Thoracic aorta (tissue), 2 donors: ENCODE measurements at places on chromosomes 13 and 19. TPM values are rescaled to one million over a fixed set of nuclear protein-coding genes. Genes with fewer than 3 reads are reported as not detected.

DNA sequence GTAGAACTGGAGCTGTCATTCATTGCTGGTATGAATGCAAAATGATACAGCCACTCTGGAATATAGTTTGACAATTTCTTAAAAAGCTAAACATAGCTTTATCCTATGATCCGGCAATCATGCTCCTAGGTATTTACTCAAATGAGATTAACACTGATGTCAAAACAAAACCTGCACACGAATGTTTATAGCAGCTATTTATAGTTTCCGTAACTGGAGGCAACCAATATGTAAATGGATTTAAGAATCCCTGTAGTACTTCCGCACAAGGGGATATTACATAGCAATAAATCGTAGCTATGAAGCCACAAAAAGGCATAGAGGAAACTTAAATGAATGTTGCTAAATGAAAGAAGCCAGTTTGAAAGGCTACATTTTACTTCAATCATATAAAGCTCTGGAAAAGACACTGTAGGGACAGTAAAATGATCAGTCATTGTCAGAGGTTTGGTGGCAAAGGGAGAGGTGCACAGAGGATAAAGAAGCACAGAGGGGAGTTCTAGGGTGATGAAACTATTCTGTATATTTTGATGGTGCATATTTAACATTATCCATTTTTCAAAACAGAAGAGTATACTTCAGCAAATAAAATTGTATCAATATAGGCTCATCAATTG lies 1893.0 kb upstream of the PCDH20 start:
- H3K27me3 ChIP-seq = no peaks in the 10 kb centered on the region
- H3K4me1 ChIP-seq = no peaks in the 10 kb centered on the region
- no peak overlapping the region for H3K27ac ChIP-seq
- DNase-seq = no peak
- no peak overlapping the region for H3K4me3 ChIP-seq

GRCh38 chr19:39223703-39224279 lies 19.7 kb upstream of the SYCN start:
- H3K4me1 ChIP-seq = no peaks in the 10 kb centered on the region
- H3K36me3 ChIP-seq = no peaks in the 10 kb centered on the region
- no peaks in the 10 kb centered on the region for H3K27me3 ChIP-seq
- no peak for DNase-seq
- no peak overlapping the region for H3K27ac ChIP-seq

GRCh38 chr13:74142257-74142656 lies 8.1 kb upstream of the KLF12 start:
- no peaks in the 10 kb centered on the region for H3K4me1 ChIP-seq
- H3K27ac ChIP-seq = no peak overlapping the region
- no peak for DNase-seq
- no peak overlapping the region for H3K4me3 ChIP-seq
- H3K27me3 ChIP-seq = no peaks in the 10 kb centered on the region

DNA sequence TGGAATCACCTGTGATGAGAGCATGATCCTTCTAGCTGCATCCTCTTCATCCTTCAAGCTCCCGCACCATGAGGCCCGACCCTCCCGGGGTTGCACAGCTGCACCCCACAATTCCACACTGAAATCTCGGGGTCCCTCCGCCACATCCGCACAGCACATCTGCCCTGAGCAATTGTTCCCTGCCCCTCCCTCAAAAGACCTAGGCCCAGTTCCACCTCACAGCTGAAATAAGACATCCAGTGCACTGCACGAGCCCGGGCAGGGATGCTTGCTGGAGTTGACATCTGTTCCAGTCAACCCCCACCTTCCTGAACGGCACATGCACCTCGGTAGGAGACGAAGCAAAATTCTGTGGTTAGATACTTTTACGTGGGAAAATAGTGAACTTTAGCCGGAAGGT lies 14.7 kb upstream of the SOX1 start:
- no peak overlapping the region for H3K4me3 ChIP-seq
- H3K4me1 ChIP-seq = peaks cover 24% of the 10 kb centered on the region
- no peaks in the 10 kb centered on the region for H3K36me3 ChIP-seq
- DNase-seq = no peak
- H3K27me3 ChIP-seq = peaks cover 7% of the 10 kb centered on the region

GRCh38 chr19:898663-899062 lies 5.4 kb downstream of the RNU6-9 start:
- H3K27ac ChIP-seq = no peak overlapping the region
- no peak overlapping the region for H3K4me3 ChIP-seq
- no peak for DNase-seq
- no peaks in the 10 kb centered on the region for H3K36me3 ChIP-seq

- H3K4me3 ChIP-seq = no peak overlapping the region
- no peak overlapping the region for H3K27ac ChIP-seq
- no peaks in the 10 kb centered on the region for H3K27me3 ChIP-seq
- no peaks in the 10 kb centered on the region for H3K4me1 ChIP-seq
Measured at GRCh38 chr19:51029718-51030117, 3.3 kb upstream of the KLK11 start.

GRCh38 chr13:92913840-92914239 lies 312.8 kb upstream of the GPC6 start:
- H3K36me3 ChIP-seq = no peaks in the 10 kb centered on the region
- H3K27me3 ChIP-seq = no peaks in the 10 kb centered on the region
- H3K27ac ChIP-seq = no peak overlapping the region
- H3K4me1 ChIP-seq = no peaks in the 10 kb centered on the region
- no peak overlapping the region for H3K4me3 ChIP-seq

DNA sequence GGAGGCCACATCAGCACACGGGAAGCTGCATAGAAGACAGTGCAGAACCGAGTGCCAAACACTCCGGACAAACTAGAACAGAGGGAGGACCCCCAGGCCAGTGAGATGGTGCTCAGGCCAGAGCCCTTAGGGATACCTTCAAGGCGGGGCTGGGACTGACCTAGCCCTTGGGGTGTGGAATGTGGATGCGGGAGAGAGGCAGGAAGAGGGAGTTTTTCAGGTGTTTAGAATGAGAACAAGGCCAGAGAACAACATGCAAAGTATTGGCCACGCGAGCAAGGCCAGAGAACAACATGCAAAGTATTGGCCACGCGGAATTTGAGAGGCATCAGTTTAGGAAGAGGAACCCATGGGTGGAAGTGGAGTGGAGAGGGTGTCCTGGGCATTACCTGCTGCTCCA lies 65.1 kb upstream of the ATP12A start:
- no peaks in the 10 kb centered on the region for H3K27me3 ChIP-seq
- no peaks in the 10 kb centered on the region for H3K4me1 ChIP-seq
- H3K36me3 ChIP-seq = no peaks in the 10 kb centered on the region
- no peak overlapping the region for H3K4me3 ChIP-seq
- H3K27ac ChIP-seq = no peak overlapping the region
- no peak for DNase-seq

DNA sequence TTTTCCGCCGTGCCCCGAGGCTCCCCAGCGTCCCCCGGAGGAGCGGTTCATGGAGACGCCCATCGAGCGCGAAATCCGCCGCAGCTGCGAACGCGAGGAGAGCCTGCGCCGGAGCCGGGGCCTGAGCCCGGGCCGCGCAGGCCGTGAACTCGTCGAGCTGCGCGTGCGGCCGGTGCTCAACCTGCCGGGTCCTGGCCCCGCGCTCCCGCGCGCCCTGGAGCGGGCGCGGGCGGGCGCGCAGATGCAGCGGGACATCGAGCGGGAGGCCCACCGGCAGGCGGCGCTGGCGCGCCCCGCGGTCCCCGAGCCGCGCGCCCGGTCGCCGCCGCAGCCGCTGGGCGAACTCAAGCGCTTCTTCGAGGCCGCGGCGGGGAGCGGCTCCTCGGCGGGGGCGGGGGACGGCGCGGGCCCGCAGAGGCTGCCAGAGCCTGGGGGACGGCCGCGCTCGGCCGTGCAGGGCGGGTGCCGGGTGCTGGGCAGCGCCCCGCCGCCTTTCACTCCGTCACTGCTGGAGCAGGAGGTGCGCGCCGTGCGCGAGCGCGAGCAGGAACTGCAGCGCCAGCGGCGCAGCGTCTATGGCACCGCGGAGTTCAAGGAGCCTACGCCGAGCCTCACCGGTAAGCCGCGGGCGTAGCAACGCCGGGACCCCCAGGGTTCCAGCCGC lies 807 bp downstream of the MISP3 start:
- H3K36me3 ChIP-seq = no peaks in the 10 kb centered on the region
- H3K27me3 ChIP-seq = no peaks in the 10 kb centered on the region
- DNase-seq = no peak
- peak overlapping the region; percentile 84 for H3K27ac ChIP-seq
- peak overlapping the region; percentile 92 for H3K4me3 ChIP-seq

- H3K36me3 ChIP-seq = no peaks in the 10 kb centered on the region
- H3K27ac ChIP-seq = no peak overlapping the region
- no peaks in the 10 kb centered on the region for H3K27me3 ChIP-seq
- H3K4me3 ChIP-seq = no peak overlapping the region
- peaks cover 16% of the 10 kb centered on the region for H3K4me1 ChIP-seq
- DNase-seq = no peak
Measured at GRCh38 chr13:41013835-41014234, 5.3 kb downstream of the ELF1 start.

DNA sequence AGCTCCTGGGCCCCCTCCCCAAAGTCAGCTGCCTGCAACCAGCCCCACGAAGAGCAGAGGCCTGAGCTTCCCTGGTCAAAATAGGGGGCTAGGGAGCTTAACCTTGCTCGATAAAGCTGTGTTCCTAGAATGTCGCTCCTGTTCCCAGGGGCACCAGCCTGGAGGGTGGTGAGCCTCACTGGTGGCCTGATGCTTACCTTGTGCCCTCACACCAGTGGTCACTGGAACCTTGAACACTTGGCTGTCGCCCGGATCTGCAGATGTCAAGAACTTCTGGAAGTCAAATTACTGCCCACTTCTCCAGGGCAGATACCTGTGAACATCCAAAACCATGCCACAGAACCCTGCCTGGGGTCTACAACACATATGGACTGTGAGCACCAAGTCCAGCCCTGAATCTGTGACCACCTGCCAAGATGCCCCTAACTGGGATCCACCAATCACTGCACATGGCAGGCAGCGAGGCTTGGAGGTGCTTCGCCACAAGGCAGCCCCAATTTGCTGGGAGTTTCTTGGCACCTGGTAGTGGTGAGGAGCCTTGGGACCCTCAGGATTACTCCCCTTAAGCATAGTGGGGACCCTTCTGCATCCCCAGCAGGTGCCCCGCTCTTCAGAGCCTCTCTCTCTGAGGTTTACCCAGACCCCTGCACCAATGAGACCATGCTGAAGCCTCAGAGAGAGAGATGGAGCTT lies 4.7 kb upstream of the CEACAM5 start:
- no peak for DNase-seq
- H3K4me1 ChIP-seq = no peaks in the 10 kb centered on the region
- no peaks in the 10 kb centered on the region for H3K27me3 ChIP-seq

DNA sequence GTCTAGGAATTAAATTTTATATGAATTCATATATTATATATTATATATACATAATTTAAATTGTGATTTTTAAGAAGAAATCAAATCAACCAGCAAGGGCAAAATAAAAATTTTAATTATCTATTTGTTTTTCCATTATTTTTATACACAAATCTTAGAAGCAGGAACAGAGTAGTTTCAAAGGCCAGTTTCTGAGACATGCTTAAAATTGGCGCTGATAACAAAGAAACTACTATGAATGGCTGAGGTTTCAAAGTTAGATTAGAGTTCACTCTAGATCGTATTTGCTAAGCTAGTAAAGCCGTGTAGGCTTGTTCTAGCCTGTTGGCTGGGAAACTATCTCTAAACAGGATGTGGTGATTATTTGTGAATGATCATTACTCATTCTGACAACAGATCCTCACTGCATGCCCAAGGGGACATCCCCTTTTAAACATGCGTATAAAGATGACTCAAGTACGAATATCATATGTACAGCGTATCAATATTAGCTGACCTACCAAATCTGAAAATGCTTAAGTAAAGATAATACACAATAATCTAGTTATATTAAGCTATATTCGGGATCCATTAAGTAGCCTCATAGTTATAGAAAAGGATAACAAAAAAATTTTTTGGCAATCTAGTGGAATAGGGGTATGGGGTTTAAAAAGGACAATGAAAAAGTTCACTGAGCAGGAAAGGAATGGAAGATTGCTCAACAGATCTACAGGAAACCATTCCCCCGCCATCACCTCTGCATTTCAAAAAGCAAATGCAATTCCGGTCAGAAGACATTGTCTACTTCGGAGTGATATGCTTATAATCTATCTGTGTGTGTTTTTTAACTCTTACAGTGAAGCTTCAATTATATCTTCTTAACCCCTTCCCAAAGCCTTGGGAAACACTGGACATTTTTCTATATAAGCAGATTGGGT lies 150.1 kb downstream of the SHISA2 start:
- no peak overlapping the region for H3K27ac ChIP-seq
- H3K4me1 ChIP-seq = no peaks in the 10 kb centered on the region
- no peaks in the 10 kb centered on the region for H3K27me3 ChIP-seq
- DNase-seq = no peak
- H3K36me3 ChIP-seq = no peaks in the 10 kb centered on the region

DNA sequence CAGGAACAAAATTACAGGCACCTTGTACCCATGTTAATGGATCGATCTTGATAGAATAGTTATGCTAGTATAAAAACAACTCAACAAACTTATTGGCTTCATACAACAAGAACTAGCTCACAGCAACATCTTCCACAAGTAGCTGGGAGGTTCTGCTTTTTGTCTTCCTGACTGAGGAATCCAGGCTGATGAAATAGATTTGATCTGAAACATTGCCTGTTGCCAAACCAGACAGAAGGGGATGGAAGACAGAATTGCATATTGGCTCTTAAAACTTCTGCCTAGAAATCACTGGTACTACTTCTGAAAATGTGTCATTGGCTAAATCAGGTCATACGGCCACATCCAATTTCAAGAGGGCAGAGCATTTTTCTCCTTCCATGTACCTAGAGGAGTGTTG lies 267.3 kb downstream of the RFC3 start:
- no peaks in the 10 kb centered on the region for H3K27me3 ChIP-seq
- H3K27ac ChIP-seq = no peak overlapping the region
- no peaks in the 10 kb centered on the region for H3K4me1 ChIP-seq
- H3K36me3 ChIP-seq = no peaks in the 10 kb centered on the region
- H3K4me3 ChIP-seq = no peak overlapping the region

DNA sequence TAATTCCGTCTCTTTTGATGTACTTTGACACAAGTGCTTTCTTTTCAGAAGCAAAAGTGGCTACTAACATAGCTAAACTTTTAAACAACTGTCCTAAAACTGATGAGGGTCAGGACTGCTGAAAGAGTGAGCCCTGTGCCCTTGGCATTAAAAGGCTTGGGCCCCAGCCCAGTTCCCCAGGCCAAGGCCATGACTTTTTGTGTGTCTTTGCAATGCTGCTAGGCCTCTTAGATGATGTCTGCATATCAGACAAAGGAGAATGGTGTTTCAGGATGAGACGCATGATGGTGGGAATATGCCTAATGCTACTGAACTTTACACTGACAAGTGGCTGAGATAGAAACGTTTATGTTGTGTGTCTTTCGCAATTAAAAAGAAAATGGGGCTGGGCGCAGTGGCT lies 38.0 kb downstream of the SLC7A9 start:
- no peaks in the 10 kb centered on the region for H3K27me3 ChIP-seq
- no peak overlapping the region for H3K27ac ChIP-seq
- DNase-seq = no peak
- no peak overlapping the region for H3K4me3 ChIP-seq

Gene ICAM4
- total RNA-seq = 2.0 TPM

Gene ATP4B
- 0.85 TPM for total RNA-seq

Gene DYRK1B
- 8.9 TPM for total RNA-seq

Gene CRLF1
- total RNA-seq = 1,063 TPM

Gene HSPB6
- total RNA-seq = 130 TPM

Gene LSR
- 9.3 TPM for total RNA-seq

Gene GRIK5
- 22.3 TPM for total RNA-seq

Gene MEF2B
- 2.0 TPM for total RNA-seq
